ENCODE measurements at places on chromosomes 5 and 9. TPM values are rescaled to one million over a fixed set of nuclear protein-coding genes. Genes with fewer than 3 reads are reported as not detected.

DNA sequence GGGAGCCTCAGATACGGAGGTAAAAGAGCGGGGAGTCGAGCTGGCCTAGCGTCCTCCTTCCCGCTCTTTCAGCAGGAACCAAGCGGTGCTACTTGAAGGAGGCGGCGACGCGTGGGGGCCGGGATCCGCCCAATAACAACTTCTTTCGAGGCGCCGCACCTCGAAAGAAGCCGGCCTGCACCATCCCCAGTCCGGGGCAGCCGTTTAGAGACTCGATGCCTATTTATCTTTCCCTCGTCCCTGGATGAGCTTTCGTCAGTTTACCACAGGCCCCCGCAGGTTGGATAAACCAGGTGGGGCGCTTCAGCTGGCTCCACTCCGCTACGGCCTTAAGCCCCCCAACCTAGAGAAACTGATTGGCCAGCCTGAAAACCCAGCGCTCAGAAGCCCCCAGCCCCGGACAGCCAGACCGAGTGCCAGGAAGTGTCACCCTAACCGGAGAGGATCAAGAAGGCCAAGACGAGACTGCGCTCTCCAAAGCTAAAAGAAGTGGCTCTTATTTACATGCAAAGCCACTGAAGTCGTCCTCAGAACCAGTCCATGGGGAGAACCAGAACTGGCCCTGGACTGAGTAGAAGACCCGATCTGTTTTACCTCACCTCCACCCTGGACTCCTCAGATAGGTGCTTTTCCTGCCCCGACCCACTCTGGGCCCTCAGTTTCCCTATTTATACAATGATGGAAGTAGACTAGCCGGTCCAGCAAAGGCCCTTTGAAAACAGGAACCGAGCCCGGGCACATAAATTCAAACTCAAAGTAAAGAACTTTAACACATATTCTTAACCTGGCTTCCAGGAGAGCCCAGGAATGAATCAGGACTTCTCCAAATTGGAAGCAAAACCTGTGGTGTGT lies 1.4 kb downstream of the HAND1 start:
- no peak for DNase-seq

DNA sequence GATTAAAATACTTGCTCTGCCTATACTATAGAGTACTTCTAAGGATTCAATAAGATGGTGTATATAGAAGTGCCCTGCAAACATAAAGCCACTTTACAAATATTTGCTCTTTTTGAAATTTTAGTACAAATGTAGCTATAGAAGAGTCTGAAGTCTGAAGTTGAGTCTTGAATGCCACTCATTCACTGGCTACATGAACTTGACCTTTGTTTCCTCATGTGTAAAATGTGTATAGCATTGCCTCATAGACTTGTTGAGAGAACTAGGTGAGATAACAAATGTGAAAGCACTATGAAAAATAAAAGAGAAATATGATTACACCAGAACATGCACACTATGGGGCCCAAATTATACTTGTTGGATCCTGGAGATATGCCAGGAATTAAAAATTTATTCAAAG lies 244.7 kb downstream of the SEC61B start:
- DNase-seq: no peak

GRCh38 chr5:181195249-181195761 lies 9.7 kb downstream of the TRIM7 start:
- DNase-seq: no peak

DNA sequence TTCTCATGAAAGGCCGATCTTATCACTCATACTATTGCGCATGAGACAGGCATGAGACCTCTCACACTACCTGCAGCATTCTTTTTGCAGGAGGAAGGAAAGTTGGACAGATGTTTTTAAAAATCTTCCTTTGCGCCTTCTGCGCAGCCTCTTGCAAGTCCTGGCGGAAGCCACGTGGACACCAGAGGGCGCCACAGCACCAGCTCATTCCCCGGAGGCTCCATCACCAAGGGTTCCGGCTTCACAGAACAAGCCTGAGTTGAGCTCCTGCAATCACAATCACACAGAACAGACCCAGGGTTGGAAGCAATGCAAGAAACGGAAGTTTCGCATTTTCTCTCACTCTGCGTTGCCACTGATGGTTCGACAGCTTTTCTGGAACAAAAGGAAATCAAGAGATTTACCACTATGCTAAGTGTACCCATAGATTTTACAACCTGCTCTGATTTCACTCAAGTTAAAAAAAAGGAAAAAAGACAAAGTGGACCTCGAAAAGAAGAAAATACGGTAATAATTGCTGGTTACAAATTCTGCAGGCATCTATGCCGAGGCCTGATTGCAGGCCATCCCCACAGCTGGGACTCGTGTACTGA lies 304.7 kb upstream of the MSX2 start:
- peak; percentile 91 for DNase-seq

DNA sequence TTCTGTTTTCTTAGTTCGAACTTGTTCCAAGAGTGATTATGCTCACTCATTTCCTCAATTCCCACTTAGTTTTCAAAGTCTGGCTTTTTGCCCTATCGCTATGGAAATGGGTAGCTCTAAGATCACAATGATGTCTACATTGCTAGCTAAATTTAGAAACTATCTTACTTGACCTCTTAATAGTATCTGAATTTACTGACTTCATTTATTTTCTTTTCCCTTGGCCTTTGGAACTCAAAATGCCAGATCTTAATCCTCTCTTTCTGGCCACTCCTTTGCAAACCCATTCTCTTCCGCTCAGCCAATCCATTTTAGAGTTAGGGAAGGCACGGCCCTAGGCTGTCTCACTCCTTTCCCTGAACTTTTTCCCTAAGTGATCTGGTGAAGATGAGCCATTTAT lies 137.0 kb downstream of the FER start:
- no peak for DNase-seq

DNA sequence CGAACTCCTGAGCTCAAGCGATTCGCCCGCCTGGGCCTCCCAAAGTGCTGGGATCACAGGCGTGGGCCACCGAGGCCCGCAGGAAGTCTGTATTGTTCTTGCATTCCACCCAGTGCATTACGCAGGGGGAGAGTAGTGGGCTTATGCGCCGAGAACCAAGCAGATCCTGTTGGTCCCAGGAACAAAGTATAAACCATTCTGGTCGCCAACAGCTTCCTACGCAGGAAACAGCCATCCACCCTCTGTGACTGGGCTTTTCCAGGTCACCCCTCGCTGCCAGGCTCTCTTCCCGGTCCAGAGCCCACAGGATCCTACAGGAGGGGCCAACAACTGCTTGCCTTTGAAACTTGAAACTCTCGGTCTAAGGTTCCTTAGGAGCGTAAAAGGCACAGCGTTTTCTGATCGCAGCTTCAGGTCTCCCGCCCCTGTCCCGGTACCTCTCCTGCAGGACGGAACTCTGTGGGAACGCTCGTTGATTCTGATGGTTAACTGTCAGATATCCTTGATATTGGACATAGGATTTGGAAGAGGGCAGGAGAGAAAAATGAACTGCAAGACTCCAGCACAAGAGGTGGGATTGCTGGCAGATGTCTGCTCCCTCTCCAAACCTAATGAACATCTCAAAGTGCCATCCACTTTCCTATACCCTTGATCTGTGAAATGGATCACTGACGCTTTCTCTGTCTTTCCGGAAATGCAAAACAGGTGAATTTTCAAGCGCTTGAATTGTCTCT lies 4.2 kb upstream of the ANXA2R start:
- DNase-seq: no peak

MPDZ gene
- total RNA-seq: 55.5 TPM
